ENCODE measurements at places on chromosomes 12 and 14.

DNA sequence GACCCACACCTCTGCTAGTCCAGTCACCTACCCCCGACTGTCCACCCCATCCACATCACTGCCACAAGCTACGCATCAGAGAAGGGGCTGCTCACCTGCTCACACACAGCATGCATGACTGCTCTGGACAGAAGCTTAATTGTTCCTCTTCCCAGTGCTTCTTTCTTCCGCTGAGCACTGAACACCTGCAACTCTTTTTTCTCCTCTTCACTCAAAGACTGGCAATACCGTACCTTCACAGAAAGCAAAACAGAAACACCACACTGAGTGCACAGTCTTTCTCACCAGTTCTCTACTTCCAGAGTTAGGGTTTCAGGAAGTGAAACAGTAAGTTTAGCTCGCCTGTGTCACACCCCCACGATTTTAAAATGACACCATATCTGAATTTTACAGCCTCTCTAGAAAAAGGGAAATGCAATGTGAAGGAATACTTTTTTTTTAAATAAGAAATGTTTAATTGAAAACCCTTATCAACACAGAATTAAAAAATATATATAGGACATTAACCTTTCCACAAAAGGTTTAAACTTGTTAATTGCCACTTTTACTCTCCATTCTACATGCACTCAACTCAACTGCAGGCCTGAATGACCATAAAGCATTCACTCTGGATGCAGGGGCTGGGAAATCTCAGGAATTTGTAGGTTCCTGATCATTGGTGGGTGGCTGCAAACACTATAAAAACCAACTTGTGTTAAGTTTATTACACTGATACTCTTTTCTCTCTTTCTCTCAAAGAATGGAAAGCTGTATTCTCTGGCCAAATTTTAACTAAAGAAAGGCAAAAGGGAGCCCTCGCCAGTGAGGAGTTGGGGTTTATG, 120.0 kb downstream of the PRICKLE1 start:
- DNase-seq: no peak

- DNase-seq: no peak
Observed at GRCh38 chr14:24060443-24060842, 8.6 kb downstream of the CARMIL3 start.

GRCh38 chr12:50505675-50506530, 1.1 kb downstream of the DIP2B start:
- no peak for DNase-seq

GRCh38 chr14:95516554-95517181, at the start of gene SYNE3:
Gene SYNE3, minus strand, starts transcription at chr14:95516650. Its CDS starts 40,829 bp downstream, at chr14:95475821.
- no peak for DNase-seq

DNA sequence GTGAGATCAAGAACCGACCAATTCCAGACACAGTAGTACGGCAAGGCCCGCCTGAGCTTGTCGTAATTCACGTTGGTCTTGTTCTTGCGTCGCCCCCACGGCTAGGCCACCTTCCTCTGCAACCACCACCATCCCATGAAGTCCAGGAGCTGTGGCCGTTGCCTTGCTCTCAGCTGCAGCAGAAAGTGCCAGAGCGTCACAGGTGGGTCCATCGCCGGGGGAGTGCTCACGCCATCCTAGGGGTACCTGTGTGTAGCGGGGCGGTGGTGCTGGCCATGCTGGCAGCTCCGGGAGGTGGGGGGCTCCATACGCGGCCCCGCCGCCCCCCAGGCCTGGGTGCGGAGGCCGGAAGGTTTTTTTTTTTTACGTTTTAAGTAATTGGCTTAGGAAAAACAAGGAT, 23.1 kb downstream of the TMEM121 start:
- DNase-seq: no peak

- no peak for DNase-seq
Observed at GRCh38 chr12:76242813-76243550, 105.2 kb downstream of the BBS10 start.

- DNase-seq: no peak
Observed at GRCh38 chr14:99078426-99078825, 193.6 kb downstream of the BCL11B start.

- no peak for DNase-seq
Observed at GRCh38 chr14:55891692-55892091, 226.5 kb upstream of the PELI2 start.

Measured in activated T-cell treated with anti-CD3 and anti-CD28 coated beads for 4 hours (primary cell).